Activated naive CD4-positive, alpha-beta T cell (primary cell): ENCODE measurements at places on chromosomes 3 and 15.
A peak's percentile ranks its signal among the peaks of the same experiment; 100 is the strongest.

- DNase-seq: no peak
These were observed 66.9 kb downstream of the KCNAB1 start for GRCh38 chr3:156187146-156187769.

DNA sequence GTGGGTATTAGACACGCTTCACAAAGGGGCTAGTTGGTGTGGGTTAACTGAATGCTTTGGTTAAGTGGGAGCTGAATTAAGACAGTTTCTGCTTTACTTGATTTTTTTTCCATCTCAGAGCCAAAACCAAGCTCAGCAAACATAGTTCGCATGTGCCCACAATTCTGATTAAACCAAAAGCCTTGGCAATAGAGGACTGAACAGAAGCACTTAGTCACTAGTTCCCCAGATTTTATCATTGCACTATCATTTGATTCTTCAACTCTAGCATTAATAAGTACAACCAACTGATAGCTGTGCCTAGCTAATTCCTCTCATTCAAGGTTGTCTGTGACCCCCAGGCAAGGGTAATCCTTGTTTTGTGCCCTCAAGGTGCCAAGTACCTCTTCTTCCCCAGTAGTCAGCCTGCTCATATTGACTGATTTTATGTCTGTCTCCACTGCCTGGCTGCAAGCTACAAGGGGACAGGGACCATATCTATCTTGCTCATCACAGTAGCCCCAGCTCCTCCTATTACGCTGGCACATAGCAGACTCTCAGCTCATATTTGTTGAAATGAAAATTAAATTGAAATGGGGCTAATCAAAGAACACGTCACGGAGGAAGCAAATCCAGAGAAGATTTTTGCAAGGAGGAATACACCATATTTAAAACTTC, 9.9 kb upstream of the ARHGEF3 start:
- DNase-seq: no peak

DNA sequence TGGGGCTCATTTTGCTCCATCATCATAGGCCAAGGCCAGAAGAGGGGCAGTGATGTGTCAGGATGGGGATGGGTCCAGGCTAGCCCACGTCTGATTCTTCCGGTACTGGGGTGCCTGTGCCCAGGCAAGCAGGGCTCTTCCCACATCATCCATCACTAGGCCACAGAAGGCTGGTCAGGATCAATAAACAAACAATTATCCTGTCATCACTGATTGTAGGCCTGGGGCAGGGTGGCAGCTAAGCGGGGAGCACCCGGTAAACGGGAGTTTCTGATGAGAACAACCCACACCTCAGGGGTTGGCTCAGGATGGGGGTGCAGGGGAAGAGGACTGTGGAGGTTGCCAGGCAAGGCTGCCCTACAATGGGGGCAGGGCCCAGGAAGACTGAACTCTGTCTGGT, 18.1 kb upstream of the CACNA2D2 start:
- no peak for DNase-seq

DNA sequence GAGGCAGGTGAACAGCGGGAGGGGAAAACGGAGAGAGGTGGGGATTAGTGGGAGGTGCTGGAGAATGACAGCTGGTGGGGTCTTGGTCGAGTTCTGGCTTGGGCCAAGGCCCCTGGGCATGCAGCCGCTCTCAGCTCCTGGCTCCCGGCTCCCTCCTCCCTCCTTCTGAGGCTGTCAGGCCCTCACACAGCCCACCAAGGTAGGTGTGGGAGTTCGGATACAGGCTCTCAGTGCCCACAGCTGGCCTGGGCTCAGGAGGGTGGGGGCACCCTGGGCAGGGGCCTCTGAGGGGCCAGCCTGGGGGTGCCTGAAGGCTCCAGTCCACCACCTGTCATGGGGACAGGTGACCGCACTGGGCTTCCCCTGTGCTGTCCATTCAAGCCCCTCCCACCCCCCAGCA, 39.9 kb downstream of the PLXNA1 start:
- DNase-seq: no peak

DNA sequence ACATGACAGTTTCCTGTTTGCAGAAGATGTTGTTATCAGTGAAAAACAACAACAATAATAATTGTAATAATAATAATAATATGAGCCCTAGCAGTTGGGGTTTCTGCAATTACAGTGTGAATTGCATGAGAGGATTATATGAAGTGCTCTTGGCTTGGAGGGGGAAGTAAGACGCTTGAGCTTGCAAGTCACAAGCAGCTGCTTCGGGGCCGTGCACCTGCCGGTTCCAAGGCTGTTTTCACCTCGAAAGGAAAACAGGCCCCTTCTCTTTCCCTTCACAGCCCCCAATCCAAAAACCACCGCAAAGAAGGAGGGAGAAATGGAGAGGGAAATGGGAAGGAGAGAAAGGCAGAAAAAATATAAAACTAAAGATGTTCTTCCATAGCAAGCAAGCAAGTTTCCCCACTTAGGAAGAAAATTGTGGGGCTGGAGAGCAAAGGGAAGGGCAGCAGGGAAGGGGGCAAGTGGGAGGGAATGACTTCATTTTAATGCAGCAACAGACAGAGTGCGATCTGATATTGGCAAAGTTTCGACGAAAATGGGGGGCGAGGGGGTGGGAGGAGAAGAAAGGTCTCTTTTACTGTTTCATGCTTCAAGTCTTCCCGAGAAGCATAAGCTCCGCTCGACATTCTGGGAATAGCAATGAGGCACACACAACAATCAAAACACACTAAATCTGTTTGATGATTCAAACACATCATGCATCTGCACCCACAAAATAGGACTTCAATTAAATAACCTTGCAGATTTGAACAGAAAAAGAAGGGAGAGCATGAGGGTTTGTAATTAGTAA, 284.2 kb upstream of the ATP11B start:
- no peak for DNase-seq

DNA sequence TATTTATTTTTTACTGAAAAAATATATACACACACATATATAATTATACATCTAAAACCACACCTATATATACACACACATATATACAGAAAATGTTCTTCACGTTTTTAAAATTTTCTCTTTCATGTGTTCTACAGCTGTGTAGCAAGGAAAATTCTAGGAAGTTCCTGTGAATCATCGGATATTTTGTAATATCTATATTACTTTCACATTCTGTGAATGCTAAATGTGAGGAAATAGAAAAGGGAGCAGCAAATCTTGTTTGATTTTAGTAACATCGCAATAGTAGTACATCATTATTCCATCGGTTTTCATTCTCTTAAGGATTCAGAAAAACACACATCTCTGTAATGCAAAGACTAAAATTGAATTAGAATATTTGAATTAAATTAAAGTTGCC, 836.8 kb upstream of the NECTIN3 start:
- DNase-seq: no peak

DNA sequence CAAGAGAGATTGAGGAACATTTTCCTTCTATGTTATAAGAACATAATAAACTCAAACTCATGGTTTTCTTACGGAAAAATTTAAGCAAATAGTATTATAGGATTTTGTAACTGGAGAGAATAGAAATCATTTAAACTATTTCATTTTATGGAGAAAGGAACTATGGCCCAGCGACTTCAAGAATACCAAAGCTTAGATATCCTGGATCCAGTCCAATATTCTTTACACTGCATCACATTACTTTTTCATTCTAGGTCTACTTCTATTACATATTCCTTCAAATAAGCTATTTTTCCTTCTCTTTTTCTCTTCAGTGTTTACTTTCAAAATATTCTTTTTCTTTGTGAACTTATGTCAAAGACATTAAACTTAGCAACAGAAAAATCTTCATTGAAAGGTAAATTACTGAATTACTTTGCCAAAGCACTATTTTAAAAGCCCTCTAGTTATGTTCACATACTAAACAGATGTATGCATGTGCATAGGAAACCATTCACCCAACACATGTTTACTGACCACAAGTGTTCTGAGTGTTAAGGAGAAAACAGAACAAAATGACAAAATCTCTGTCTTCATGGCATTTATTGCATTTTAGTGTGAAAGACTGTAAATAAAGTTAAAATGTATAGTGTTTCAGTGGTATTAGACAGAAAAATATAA, 20.4 kb downstream of the KPNA4 start:
- DNase-seq: no peak

- DNase-seq: no peak
These were observed 21.5 kb downstream of the SSUH2 start for GRCh38 chr3:8622873-8623691.

GRCh38 chr3:45506084-45506483, 88.5 kb upstream of the LIMD1 start:
- DNase-seq: no peak

- peak; percentile 33 for DNase-seq
These were observed 18.7 kb upstream of the HDAC11 start for GRCh38 chr3:13461169-13462124.

DNA sequence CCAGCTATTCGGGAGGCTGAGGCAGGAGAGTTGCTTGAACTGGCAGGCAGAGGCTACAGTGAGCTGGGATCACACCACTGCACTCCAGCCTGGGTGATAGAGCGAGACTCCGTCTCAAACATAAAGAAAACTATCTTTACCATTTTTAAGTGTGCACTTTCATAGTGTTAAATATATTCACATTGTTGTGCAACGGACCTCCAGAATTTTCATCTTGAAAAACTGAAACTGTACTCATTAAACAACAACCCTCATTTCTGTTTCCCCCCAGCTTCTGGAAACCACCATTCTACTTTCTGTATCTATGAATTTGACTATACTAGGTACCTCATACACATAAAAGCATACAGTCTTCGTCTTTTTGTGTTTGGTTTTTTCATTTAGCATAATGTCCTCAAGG, 375.1 kb downstream of the SHQ1 start:
- no peak for DNase-seq

DNA sequence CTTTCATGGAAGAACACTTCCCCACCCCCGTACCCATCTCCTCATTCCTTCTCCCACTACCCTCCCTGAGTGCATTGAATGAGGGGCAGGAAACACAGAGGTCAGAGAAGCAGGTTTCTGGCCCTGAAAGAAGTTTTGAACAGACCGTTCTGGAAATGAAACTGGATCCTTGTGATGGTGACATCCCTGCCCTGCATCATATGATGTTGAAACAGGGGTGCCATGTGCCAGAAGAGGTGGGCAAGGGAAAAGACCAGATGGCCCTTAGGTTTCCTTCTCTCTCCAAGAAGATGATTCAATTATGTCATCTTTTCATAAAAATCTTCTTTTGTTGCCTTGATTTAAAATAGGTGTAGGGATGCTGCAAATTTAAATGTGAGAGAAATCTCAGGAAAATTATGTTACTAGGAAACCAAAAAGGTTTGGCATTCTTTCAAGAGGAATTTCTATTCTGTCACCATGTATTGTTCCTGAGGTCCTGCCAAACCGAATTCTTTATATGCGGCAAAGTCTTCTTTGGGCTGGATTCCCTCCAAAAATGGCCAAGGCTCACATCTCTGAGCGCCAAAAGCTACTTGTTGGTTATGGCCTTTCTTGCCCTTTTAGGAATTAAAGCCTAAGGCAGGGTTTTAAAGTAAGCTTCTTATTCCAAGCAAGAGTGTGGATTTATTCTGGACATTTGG, 19.9 kb upstream of the TNFAIP8L3 start:
- DNase-seq: no peak

- DNase-seq: no peak
These were observed 104.2 kb upstream of the RAD18 start for GRCh38 chr3:9067352-9067975.

GRCh38 chr3:159852821-159853505, 135.7 kb upstream of the IL12A start:
- DNase-seq: no peak

DNA sequence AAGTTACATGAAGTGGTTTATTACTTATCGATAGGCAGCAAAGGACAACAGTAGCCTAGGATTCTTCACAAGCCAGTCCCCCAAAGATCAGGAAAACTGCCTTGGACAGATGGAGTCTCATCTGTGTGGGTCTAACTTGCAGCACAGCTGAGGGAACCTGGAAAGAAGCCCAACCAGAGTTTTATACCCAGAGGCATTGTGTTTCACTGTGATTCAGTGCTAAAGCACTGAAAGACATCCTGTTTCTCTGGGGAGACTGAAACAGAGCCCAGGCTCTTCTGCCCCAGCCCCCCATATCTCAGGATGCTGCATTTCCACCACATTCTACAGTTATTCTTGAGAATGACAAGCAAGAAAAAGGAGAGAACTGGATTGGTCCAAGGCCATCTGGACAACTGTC, 48.2 kb upstream of the PYDC2 start:
- no peak for DNase-seq

DNA sequence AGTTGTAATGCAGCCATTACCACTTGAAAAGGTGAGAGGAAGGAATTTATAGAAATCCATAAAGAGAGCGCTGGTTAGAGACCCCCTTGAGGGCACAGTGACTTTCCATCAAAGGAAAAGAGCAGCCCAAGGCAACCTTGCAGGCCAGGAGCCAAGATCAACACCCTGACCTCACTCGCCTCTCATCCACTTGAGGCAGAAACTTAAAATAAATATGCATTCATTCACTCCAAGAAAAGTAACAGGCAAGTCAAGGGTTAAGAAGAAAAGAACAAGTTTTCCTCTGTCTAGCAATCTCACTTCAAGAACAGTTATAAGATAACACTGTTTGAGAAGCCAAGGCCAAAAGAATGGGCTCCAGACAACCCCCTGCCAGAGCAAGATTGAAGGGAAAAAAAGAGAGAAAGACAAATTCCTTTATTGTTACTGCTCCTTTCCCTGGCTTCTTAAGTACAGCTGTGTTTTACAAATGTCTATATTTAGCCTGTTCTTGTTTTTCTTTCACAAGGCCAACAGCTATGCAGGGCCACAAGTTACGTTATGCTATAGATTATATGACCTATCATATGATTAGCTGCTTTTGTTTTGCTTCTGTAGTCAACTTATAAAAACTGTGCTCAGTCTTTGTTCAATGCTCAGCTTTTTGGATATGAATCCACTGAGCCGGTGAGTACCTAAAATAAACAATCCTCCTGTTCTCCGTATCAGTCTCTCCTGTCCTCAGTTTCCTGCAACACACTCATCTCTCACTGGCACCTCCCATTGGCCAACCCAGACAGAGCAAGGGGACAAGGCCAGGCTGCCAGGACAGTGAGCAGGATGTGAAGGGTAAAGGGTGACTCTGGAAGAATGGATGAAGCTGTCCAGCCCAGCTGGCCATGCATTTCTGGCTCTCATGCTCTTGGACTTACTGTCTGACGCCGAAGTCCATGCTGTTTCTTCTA, 15.8 kb upstream of the SSUH2 start:
- no peak for DNase-seq

DNA sequence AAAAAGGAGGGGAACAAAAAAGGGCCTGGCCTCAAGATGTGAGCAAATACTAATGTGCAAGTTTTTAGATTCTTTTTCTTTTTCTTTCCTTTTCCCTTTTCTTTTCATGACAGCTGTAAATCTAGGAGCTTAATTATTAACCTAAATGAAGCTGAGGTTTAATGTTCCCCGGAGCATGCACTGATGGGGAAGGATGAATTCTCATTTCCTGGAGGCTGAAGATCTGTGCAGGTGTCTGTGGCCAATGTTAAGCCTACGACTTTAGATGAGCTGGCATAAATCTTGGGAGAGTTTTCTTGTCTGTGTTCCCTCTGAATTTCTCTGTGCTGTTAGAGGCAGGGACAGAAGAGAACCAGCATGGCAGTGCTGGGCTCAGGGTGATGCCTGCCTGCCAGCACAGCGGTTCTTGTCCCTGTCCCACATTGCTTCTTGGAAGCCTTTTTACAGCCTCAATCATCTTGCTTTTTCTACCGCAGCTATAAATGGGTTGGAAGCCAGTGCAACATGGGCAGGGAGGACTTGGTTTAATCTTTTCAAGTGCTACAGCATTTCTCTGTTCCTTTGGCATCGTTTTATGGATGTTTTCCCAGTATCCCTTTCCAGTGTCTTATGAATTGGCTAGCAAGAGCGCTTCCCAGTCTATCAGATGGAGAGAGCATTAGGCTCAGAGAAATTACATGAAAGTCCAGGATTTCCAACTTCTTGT, 119.1 kb downstream of the ATG7 start:
- no peak for DNase-seq

GRCh38 chr3:188088948-188089685, 64.8 kb upstream of the LPP start:
- DNase-seq: no peak
